ENCODE measurements at places on chromosomes 16 and 17. TPM values are rescaled to one million over a fixed set of nuclear protein-coding genes. Genes with fewer than 3 reads are reported as not detected.

GRCh38 chr17:6455321-6455705 lies 11.1 kb downstream of the PIMREG start:
- peak; percentile 95 for DNase-seq

- DNase-seq, result no peak
Measured at GRCh38 chr16:15521390-15521757, 87.0 kb downstream of the BMERB1 start.

- peak; percentile 76 for DNase-seq
Measured at GRCh38 chr17:35189291-35189690, 4.9 kb downstream of the SLC35G3 start.

DNA sequence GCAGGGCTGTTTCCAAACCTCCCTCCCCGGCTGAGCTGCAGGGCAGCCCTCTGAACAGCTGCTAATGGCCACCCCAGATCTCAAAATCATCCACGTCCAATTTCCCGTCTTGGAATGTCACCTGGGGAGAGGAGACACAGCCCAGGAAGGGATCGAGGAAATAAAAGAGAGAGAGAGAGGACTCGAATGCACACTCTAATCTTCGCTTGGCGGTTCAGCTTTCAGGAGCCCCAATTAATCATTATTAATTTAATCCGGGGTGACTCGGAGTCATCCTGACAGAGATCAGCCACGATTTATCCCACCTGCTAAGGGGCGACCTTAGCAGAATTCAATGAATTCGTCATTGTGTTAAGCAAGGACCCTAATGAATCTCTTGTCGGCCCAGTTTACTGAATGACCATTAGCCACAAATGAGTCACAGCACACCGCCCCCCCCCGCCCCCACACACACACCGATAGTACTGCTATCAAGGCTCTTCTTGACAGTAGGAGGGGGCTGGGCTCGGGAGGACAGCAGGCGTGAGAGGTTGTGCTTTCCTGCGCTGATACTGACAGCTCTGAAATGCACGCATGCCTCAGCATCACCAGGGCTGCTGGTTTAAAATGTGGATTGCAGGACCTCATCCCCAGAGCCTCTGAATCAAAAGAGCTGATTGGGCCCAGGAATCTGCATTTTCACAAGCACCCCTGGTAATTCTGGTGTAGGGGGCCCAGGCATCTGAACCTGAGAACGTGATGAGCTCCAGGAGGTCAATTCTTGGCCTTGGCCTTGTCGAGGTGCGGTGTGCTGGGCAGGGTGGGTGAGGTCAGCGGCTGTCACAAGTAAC lies 190.0 kb upstream of the CIBAR2 start:
- peak; percentile 86 for DNase-seq

CHST4 gene
- total RNA-seq, result not detected

KRTAP2-3 gene
- not detected for total RNA-seq

DNA sequence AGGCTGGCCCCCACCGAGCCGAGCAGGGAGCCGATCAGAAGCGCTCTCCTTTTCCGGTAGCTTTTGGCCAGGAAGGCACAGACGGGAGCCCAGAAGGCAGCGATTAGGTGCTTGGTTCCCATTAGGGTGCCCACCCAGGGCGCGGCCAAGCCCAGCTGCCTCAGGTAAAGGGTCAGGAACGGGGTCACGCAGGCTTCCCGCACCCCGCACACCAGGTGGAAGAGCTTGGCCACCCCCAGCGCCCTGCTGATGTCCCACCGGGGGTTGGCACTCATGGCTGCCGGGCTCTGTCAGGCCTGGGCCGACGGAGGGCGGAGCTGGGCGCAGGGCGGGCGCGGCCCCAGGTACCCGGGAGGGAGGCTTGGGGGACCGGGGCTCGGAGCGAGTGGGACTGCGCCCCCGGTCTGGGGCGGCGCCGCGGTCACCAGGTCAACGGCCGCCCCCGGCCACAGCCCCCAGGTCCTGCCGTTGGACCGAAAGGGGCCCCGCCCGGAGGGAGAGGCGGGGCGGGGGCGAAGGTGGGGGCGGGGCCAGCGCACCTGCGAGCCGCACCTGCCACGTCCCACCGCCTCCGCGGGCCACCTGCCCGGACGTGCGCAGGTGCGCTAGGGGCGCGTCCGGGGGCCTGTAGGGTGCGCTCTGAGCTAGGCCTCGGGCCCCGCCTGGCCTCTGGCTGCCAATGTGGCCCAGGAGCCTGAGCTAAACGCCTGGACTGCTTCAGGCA lies at the start of gene MFSD6L:
Gene MFSD6L, minus strand, starts transcription at position 520 of the 724 bp plus-strand sequence. Its CDS starts 245 bp downstream, at position 275.
- no peak for DNase-seq

DNA sequence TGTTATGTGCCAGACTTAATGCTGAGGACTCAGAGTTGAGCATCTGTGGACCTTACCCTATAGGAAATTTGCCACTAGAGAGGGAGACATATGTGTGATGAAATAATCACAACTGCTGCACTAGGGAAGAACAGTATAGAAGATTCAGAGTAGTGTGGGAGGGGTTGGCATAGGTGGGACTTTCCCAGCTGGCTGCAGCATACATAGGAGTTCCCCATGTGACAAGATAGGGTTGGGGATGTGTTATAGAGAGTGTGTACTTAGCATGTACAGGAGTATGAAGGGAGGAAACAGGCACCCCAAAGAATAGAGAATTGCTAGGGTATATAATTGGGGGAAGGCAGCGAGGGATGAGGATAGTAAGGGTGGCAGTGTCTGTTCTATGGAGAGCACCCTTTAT lies 2.9 kb downstream of the NUP93 start:
- DNase-seq, result peak; percentile 21

DNA sequence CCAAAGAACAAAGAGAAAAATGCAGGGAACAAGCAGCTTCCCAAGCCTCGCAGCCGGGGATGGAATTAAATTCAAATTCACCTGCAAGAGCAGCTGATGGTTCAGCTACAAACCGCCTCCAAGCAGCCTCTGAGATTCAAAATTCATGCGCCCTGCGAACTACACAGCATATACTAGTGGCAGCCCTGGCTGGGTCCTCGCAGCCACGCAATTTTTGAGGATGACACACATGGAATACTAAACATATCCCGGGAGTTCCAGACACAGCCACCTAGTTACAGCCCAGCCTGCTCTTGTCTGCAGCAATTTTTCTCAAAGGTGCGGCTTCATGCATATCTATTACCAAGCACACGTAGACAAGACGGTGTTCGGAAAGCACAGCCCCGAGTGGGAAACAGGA lies 35.9 kb upstream of the KIFC3 start:
- DNase-seq, result no peak
